Pancreas (tissue), 10 donors: ENCODE measurements at places on chromosomes 3 and 15.

DNA sequence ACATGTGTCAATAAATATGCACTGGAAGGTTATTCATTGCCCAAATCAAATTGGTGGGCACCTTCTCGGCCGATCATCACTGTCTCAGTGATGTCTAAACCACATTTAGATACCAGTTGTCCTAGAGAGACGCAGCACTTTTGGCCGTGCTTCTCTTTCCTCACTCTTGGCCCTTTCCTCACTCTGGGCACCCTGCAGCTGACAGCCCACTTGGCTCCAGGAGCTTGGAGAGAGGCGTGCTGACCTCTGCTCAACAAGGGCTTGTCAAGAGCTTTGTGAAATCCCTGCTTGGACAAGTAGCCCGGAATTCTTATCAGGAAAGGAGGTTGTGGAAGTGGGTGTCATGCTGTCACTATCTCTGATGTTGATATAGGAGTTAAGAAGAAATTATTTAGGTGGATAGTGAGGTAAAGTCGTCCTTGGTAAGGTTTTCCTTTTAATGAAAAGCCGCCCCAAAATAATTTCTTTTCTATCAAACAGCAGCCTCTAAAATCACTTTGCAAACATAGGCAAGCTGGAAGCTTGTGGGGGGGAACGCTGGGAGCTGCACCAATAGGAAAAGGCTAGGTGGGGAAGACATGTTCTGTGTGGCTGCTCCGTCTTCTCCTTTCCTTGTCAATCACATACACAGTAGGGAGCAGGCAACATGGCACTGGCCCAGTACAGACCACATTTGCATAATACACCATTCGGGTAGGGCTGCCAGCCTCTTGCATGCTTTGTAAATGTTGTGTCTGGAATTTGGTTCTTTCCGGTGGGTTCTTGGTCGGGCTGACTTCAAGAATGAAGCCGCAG lies 126.8 kb upstream of the UBE3A start:
- no peak for DNase-seq

- peak; percentile 87 for DNase-seq
Measured at GRCh38 chr3:51706788-51707731, at the start of gene GRM2. GRM2 (plus strand) TSS chr3:51707068; CDS start chr3:51708984, 1,916 bp downstream.

GRCh38 chr3:197811343-197811742 lies 20.3 kb downstream of the LRCH3 start:
- no peak for DNase-seq

GRCh38 chr3:179447251-179447650 lies 4.0 kb downstream of the GNB4 start:
- DNase-seq, result no peak

GRCh38 chr15:101444015-101444414 lies 45.5 kb downstream of the PCSK6 start:
- no peak for DNase-seq

- no peak for DNase-seq
Measured at GRCh38 chr15:39354189-39354588, 226.7 kb upstream of the THBS1 start.

- no peak for DNase-seq
Measured at GRCh38 chr3:112297714-112298113, 3.7 kb upstream of the SLC9C1 start.

GRCh38 chr3:39432342-39432741 lies 25.8 kb downstream of the RPSA start:
- no peak for DNase-seq

DNA sequence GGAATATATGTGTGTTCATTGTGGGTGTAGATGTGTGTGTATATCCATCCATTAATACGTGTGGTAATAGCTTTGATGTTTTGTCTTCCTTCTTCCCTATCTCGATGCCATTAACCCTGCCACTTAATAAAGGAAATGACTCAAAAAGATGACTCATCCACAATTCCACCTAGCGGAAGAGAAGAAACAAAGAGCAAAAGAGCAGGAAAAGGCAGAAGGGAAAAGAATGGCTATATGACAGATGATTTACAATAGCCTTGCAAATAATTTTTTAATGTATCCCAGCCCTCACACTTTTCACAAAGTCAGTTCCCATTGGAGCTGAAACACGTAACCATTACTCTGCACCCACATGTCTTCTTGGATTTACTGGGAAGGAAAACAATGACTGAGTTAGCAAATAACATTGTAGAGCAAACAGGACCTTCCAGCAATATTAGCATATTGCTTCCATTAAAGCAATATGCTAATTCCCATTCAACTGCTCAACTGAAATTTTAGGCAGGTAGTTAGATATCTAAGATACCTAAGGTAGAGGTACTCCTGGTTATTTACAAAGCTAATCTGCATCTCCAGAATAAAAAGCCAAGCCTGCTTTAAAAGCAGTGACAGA lies 197.2 kb downstream of the KCNAB1 start:
- no peak for DNase-seq

GRCh38 chr3:106293161-106293560 lies 424.3 kb upstream of the CBLB start:
- no peak for DNase-seq

- no peak for DNase-seq
Measured at GRCh38 chr3:52856666-52857065, 21.8 kb upstream of the MUSTN1 start.

DNA sequence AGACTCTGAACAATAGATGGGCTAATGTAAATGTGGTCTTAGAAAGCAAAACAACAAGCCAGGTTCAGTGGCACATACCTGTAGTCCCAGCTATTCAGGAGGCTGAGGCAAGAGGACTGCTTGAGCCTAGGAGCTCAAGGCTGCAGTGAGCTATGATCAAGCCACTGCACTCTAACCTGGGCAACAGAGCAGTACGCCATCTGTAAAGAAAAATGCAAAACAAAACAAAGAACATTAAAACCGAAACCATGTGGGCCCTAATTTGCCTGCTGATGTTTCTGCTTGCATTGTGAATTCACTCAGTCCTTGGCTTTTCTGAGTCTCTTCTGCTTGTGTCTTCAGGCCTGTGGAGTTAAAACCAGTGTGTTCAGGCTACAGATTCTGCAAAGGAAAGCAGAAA lies 56.7 kb downstream of the CCNL1 start:
- no peak for DNase-seq

- DNase-seq, result no peak
Measured at GRCh38 chr15:64130159-64130558, 21.4 kb upstream of the SNX22 start.

DNA sequence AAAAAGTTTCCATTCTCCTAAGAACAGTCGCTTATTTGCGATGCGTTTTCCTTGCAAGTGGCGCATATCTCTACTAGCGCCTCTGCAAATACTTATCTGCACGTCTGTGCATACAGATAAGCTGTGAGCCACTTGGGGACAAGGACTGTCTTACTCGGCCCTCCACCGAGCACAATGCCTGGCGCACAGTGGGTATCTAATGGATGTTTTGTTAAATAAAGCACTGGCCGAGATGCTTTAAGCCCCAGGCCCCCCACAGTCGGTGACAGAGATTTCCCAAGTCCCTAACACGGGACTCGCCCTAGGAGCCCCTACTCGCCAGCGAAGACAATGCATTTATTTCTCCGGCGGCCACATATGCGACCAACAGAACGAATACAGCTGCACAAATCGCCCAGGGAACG lies 503 bp downstream of the HLTF start:
- no peak for DNase-seq

GRCh38 chr15:71957026-71957425 lies 146.7 kb downstream of the NR2E3 start:
- DNase-seq, result no peak

GRCh38 chr3:57015350-57015729 lies 45.1 kb upstream of the SPATA12 start:
- no peak for DNase-seq

DNA sequence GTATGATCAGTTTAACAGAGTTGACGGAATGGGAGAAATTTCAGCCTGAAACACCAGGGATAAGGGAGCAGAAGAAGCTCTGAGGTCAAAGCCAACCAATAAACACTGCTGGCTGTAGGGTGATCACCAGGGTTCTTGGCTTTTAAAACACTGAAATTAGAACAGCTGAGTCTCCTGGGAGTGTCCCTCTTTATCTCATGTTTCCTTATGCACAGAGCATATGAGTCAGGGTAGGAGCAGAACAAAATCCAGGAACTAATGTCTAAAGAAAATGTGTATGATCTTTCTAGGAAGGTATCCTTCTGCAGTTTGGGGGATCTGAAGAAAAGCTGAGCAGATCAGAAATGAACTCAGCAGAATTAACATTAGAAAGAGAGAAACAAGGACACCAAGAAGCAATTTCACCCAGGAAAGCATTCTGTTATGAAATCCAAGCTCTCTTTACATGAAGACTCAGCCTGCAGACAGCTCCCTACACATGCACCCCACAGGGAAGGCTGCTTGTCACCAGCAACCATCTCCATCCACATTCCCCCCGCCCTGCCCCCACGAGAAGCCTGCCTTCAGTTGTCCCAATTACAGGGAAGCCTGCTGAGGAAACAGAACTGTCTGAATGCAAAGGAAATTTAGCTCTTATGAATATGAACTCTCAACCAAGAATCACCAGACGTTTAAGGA lies 469.7 kb downstream of the PDCD6IP start:
- no peak for DNase-seq

DNA sequence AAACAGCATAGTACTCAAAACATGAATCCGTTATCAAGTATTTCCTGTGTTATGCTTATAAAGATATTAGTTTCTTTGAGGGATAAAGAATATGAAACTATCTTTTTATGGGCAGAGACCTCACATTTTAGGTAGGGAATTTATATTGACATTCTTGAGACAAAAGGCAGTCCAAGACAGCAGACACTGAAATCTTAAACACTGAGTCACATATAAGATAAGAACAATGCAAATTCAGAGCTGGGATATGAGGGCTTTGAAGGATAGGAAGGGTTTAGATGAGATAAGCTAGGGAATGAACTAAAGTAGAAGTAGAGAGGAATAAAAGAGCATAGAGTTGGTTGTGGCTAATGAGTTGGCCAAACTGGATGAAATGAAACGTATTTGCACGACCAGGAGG lies 58.4 kb downstream of the ASTE1 start:
- DNase-seq, result no peak

- DNase-seq, result no peak
Measured at GRCh38 chr3:57948080-57948671, 60.0 kb upstream of the FLNB start.

DNA sequence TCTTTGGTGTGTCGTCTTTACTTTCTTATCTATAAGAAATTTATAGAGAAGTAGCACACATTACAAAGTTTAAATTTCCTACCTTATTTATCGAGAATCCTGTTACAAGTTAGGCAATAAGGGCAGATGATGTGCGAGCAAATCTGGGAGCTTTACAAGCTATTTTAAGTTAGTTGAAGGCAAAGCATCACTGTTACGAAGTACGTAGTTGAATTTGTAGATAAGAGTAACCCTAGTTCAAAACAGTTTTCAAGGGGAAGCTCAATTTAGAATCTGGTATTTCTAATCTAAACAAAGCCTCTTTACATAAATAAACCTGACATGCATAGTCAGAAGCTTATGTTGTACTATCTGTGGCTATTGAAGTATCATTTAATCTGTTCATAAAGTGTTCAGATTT lies 8.4 kb downstream of the KBTBD8 start:
- DNase-seq, result no peak
